ENCODE measurements at places on chromosomes 1 and 21.

GRCh38 chr1:63033211-63033610, 249.3 kb downstream of the ATG4C start:
- no peak for DNase-seq

DNA sequence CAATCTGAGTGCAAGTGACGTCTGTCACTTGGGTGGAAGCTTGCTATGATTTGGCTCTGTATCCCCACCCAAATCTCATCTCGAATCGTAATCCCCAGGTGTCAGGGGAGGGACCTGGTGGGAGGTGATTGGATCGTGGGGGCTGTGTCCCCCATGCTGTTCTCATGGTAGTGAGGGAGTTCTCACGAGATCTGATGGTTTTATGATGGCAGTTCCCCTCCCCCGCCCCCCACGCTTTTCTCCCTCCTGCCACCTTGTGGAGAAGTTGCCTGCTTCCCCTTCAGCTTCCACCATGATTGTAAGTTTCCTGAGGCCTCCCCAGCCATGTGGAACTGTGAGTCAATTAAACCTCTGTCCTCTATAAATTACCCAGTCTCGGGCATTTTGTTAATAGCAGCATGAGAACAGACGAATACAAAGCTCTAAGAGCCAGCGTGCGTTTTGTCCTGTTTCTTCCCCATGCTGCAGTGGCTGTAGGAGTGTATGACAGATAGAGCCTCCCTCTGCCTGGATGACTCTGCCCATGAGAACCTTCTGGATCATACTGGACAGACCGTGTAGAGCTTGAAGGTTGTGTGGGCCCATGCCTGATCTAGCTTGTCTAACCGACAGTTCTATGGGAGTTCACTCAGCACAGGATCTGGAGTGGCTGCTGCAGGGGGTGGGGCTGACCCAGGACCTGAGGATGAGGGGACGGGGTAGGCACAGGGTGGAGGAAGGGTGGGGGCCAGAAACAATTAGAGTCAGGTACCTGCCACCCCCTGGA, 139.7 kb upstream of the ERRFI1 start:
- DNase-seq = peak; percentile 7

DNA sequence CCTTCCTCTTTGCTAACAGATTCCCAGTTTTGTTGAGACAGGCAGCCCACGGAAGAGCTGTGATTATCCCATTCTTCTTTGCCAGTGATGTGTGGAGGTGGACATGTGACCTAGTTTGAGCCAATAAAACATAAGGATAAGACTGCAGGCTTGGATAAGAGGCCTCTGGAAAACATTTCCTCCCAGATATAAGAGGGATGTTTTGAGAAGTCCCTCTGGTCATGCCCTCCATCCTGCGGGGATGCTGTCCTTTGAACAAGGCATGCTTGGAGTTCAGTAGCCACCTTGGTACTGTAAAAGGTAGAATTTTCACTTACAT, 155.7 kb downstream of the TM2D1 start:
- DNase-seq = peak; percentile 92

GRCh38 chr1:205204552-205204951, 7.0 kb downstream of the DSTYK start:
- DNase-seq = no peak

- no peak for DNase-seq
These were observed 90.4 kb downstream of the SLC30A10 start for GRCh38 chr1:219837994-219838294.

DNA sequence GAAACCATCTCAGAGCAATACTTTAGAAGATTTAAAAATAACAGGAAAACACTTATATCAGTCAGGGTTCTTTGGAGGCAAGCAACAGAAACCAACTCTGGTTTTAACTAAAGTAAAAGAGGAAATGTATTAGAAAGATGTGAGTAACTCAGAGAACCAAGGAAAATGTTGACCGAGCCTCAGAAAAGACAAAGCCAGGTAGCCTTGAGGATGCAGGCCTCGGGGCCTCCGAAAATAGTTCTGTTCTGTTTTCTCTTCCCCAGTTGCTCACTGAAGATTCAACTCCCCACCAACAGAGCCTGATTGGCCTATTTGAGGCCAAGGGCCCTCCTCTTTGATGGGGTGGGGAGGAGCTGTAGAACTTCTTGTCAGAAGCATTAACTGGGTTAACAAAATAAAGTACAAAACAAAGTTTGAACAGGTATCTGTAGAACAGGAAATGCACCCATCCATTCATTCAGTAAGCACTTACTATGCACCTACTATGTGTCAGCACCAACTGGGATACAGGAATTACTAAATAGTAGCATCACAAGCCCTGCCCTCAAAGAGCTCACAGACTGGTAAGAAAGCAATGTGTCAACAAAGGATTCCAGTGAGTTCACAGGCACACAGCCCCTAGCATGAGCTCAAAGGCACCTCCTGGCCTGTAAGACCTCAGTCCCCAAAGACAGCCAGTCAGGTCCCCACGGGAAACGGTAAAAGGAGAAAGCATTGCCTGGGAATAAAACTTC, 12.6 kb downstream of the SLAMF8 start:
- no peak for DNase-seq

GRCh38 chr1:9486466-9487140, 52.7 kb upstream of the SLC25A33 start:
- no peak for DNase-seq

DNA sequence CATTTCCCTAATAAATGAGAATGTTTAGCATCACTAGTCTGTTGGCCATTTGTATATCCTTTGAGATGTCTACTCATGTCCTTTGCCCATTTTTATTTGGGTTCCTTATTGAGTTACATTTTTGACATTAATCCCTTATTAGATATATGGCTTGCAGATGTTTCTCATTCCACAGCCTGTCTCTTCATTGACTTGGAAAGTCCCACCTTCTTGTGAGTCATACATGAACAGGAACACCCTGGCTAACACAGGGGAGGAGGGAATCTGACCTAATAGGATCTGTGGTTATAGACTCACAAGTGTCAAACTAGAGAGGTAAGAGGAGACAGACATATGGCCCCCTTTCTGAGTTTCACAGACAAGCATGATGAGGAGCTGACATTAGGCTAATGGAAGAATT, 11.5 kb downstream of the ZP4 start:
- DNase-seq = peak; percentile 23

- peak; percentile 11 for DNase-seq
These were observed 58.9 kb downstream of the C1orf94 start for GRCh38 chr1:34235594-34235993.

DNA sequence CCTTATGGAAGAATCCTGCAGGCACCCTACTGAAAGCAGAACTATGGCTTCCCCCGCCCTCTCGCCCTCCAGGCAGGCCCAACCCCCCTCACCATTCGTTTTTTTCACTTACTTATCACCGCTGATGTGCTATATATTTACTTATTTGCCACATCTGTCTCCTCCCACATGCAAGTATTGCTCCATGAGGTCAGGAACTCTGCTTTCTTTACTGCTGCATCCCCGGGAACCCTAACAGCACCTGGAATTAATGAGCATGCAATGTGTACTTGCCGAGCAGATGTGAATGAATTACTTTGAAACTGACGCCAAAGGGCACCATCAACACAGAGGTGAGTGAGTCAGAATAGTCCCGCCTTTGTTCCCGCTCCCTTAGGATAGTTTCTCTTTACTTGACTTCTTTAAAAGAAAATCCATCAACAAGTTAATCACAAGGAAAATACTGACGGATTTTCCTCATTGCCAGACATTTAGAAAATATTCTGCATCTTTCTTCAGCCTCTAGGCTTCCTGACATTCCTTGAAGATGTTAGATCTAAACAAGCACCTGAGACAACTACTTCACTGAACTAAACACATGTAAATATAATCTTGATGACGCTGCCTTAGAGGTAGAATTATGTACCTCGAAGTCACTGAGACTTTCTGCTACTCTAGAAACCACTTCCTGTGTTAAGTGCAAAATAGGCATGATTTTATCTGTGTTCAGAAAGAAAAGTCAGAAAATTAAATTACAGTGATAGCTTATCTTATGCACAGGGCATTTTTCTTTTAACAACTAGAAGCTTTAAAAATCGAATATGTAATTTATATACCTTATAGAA, 17.5 kb upstream of the RAB4A start:
- DNase-seq = peak; percentile 25

DNA sequence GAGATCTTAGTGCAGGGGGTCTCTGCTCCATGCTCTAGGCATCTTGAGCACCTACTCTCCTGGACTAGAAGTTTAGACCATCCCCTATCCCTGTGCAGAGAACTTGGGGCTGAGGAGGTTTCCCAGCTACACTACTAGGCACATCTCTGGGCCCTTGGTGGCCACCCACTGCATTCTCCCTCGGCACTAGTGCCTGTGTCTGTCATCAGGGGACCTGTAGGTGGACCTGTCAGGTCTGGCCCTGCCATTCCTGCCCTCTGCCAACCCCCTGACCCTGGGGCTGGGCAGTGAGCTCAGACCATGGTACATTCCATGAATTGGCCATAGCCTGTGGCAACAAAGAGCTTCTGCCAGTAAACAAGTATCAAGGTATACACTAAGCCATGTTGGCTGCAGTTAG, 269.1 kb downstream of the AKT3 start:
- no peak for DNase-seq

DNA sequence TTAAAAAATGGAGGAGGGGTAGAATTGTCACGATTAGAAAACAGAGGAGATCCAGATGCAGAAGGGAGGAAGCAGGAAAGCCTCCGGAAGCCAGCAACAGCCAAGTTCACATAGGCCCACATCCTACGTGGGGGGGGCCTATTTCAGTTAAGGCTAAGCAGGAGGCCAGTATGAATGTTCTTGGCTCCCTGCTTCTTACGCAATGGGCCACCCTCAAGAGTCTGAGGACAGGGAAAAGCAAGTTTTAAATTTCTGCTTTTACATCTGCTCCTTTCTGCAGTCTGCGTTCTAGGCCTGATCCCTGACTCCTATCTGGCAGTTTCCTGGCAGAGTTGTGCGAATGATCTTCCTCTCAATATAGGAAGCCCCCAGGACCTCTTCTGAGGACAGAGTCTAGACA, 30.6 kb downstream of the RABIF start:
- no peak for DNase-seq

- peak; percentile 21 for DNase-seq
These were observed 26.5 kb upstream of the TRIM45 start for GRCh38 chr1:117147856-117148588.

DNA sequence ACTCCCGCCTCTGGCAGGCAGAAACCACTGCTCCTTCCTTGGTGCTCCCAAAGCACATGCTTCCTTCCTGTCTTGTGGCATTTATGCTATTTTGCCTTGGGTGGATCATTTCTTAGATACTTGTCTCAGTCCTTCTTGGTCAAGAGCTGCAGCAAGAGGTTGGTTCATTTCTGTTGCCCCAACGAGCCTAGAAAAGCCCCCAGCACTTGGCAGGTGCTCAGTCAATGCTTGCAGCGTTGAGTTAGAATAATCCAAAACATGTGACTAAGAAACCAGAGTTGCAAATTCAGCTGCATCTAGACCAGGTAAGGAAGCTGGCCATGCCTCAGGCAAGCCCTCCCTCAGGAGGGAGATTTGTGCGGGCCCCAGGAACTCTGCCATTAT, 42.4 kb upstream of the TENT5C start:
- no peak for DNase-seq

- DNase-seq = no peak
These were observed 30.8 kb downstream of the EPHA2 start for GRCh38 chr1:16125088-16125470.

- DNase-seq = no peak
These were observed 3.0 kb downstream of the HSD3B1 start for GRCh38 chr1:119510046-119510445.
